ENCODE measurements at places on chromosomes 7 and 10. TPM values are rescaled to one million over a fixed set of nuclear protein-coding genes. Genes with fewer than 3 reads are reported as not detected.

CRHR2 gene
- 0.33 TPM for total RNA-seq

NSUN6 gene
- 19.5 TPM for total RNA-seq

FRMPD2 gene
- not detected for total RNA-seq

CFAP69 gene
- 26.4 TPM for total RNA-seq

PON1 gene
- not detected for total RNA-seq

SPAM1 gene
- not detected for total RNA-seq

CRYGN gene
- not detected for total RNA-seq

CALML5 gene
- not detected for total RNA-seq

CADPS2 gene
- total RNA-seq: 31.9 TPM

PDZD7 gene
- 0.66 TPM for total RNA-seq

PODXL gene
- total RNA-seq: 106 TPM

RBM48 gene
- 9.3 TPM for total RNA-seq

RBP3 gene
- total RNA-seq: not detected

CYP2C9 gene
- 1.6 TPM for total RNA-seq

ATOH7 gene
- total RNA-seq: not detected

AFAP1L2 gene
- 17.9 TPM for total RNA-seq

PSTK gene
- total RNA-seq: 1.8 TPM

FGFBP3 gene
- 2.3 TPM for total RNA-seq

CYP3A7 gene
- 1.3 TPM for total RNA-seq

KLF14 gene
- total RNA-seq: 1.6 TPM

GPR85 gene
- 0.33 TPM for total RNA-seq

SPDYE2 gene
- total RNA-seq: not detected

CFAP70 gene
- total RNA-seq: 8.8 TPM
